ENCODE measurements at places on chromosomes 16 and 17.

GRCh38 chr17:27566671-27567562 lies 64.1 kb upstream of the LGALS9 start:
- DNase-seq, result no peak

DNA sequence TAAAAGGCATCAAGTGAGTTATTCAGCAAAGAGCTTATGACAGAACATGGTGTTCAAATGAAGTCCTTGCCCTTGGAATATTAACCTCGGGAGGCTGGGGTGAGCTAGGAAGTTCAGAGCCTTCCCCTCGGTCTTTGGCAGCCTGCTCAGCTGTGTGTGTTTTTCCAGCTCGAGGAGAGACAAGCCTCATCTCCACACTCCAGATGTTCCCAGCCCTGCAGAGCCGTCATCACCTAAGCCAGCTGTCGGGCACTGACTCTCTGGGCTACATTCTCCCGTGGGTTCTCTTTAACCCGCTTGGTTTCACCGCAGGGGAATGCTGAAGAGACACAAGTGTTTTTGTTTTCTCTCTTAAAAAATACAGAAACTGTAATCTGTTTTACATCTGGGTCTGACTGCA lies 47.1 kb downstream of the IRX3 start:
- DNase-seq, result no peak

GRCh38 chr16:72051818-72052217 lies 2.5 kb upstream of the HP start:
- DNase-seq, result no peak

DNA sequence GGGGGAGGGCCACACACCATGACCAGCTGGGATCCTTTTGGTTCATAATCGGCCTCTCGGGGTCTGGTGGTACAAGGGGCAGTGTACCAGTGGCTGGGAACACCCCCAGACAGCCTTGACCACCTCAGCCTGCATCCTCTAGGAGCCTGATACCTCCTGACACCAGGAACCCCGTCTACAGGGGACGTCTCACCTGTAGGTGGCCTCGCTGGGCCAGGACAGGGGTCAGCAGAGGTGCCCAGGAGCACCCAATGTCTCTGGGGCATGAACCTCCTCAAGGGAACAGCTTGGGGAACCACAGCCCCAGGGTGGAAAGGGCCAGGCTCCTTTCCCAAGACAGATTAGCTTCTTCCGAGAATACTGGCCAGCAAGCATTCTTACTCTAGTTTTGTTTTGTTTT lies 2.5 kb upstream of the METRNL start:
- DNase-seq, result no peak

GRCh38 chr17:66372182-66372581 lies 69.8 kb downstream of the PRKCA start:
- no peak for DNase-seq

GRCh38 chr16:19644877-19645276 lies 73.2 kb downstream of the KNOP1 start:
- DNase-seq, result no peak

DNA sequence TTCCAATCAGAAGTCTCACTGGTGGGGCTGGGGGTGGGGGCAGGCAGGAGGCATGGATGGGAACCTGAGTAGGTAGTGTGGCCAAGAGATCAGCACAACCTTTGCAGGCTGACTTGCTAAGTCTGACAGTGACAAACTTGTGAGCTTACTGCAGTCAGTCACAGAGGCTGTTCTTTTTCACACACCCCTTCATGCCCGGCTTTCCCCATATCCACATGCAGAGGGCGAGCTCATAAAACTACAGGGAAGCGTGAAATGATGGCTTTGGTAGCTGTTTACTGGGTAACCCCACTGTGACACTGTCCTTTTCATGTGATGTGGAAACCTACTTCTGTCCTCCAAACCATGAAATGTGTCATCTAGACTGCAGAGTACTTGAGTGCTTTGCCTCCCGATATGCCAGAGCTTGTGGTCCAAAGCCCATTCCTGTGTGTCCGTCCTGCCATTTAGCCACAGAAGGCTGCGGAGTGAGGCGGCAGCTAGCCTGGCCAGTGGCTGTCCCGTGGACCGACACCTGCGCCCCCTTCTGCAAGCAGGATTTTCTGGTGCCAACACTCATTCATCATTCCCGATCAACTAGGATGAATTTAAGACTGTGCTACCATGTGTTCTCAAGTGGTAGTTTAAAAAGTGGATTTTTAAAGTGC lies 9.8 kb downstream of the GEMIN4 start:
- no peak for DNase-seq

GRCh38 chr16:14181371-14182050 lies 110.4 kb downstream of the MRTFB start:
- no peak for DNase-seq
